Keratinocyte (primary cell): ENCODE measurements at places on chromosomes 3 and 15.

GRCh38 chr3:156181509-156181908 is 61.1 kb downstream of the KCNAB1 start:
- peak overlapping the region; percentile 44 for H3K27ac ChIP-seq
- no peaks in the 10 kb centered on the region for H3K27me3 ChIP-seq
- no peaks in the 10 kb centered on the region for H3K36me3 ChIP-seq
- no peak overlapping the region for H3K4me3 ChIP-seq

DNA sequence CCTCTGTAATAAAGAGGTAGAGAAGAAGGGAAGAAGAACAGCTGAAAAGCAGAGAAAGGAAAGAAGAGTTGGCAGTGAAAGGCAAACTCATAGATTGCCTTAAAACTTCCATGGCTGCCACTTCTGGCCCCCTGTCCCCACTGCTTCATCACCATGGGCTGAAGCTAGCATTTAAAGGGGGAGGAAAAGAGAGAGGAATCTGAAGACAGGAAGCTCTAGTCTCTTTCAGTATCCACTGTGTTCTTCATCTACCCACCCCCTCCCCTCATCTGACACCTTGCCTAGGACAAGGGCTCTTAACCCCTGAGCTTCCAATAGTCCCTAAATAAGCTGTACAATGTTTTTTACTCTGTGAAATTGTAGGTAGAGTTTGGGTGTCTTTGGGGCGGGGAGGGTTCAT is 60.6 kb downstream of the ALCAM start:
- no peak overlapping the region for H3K4me3 ChIP-seq
- DNase-seq: no peak
- no peak overlapping the region for H3K27ac ChIP-seq
- H3K4me1 ChIP-seq: no peaks in the 10 kb centered on the region
- no peaks in the 10 kb centered on the region for H3K27me3 ChIP-seq

DNA sequence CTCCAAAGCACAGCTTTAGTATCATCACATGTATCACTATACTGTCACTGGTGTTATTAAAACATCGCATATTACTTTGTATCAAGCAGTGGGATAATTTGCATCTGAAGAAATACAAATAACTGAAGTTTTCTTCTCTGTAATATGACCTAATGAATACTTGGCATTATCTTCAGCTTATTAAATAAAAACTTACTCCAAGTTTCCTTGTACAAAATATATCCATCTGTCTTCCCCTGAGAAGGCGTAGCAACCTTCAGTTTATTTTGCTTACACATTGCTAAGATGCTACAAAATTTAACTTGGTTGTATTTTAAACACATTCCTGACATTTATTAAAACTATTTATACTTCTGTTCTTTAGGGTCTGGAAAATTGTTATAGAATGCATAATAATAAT is 13.7 kb downstream of the FGF7 start:
- DNase-seq: no peak
- no peaks in the 10 kb centered on the region for H3K4me1 ChIP-seq
- H3K36me3 ChIP-seq: no peaks in the 10 kb centered on the region
- H3K4me3 ChIP-seq: no peak overlapping the region
- no peaks in the 10 kb centered on the region for H3K27me3 ChIP-seq
- H3K27ac ChIP-seq: no peak overlapping the region

DNA sequence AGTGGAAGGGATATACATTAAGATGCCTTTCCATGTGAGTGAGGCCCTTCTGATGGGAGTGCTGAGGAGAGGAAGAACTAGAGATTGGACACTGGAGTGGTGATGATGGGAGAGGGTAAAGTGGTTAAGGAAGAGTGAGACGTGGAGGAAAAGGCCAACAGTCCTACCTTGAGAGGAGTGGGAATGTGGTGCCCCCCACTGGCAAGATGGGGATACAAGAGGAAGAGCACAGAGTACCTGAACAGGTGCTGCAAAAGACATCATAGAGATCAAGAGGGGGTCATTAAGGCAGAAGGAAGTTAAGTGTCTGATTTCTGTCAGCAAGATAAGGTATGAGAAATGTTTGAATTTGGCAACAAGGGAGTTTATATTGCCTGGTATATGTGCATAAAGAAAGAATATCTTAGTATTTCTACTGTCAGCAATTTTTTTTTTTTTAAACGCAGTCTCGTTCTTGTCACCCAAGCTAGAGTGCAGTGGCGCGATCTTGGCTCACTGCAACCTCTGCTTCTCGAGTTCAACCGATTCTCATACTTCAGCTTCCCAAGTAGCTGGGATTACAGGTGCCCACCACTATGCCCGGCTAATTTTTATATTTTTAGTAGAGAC is 34.0 kb downstream of the ARIH2 start:
- no peak for DNase-seq
- H3K27ac ChIP-seq: no peak overlapping the region
- no peaks in the 10 kb centered on the region for H3K27me3 ChIP-seq
- no peaks in the 10 kb centered on the region for H3K36me3 ChIP-seq
- H3K4me3 ChIP-seq: no peak overlapping the region
- H3K4me1 ChIP-seq: no peaks in the 10 kb centered on the region

DNA sequence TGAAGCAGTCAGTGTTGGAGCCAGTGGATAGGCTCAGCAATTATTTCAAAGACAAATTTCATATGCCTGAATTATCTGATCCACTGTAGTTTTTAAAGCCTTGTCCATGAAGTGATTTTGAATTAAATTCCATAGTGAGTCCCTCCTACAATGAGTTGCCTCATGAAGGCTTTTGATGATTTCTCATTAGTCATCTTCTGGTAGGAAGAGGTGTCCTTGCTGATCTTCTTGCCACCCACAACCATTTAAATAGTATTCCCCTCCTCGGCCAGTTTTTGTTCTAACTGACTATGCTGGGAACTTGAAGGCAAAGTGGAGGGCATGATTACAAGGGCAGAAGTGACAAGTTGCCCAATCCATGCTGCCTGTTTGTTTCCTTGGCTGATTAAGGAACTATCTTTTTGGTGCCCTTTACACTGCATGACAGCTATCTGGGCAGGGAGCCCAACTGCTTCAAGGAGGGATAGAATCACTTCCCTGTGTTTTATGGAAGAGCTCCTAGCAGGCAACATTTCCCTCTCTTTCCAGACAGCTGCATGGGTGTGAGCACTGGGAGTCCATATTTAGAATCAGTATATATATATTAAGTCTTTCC is 617.5 kb downstream of the ZPLD1 start:
- H3K4me1 ChIP-seq: no peaks in the 10 kb centered on the region
- no peak overlapping the region for H3K4me3 ChIP-seq
- DNase-seq: no peak
- H3K36me3 ChIP-seq: no peaks in the 10 kb centered on the region
- no peaks in the 10 kb centered on the region for H3K27me3 ChIP-seq

GRCh38 chr3:186783731-186784515 is 546 bp downstream of the EIF4A2 start:
- peaks cover 46% of the 10 kb centered on the region for H3K36me3 ChIP-seq
- peak overlapping the region; percentile 100 for H3K27ac ChIP-seq
- DNase-seq: no peak

- H3K4me3 ChIP-seq: no peak overlapping the region
- H3K27ac ChIP-seq: no peak overlapping the region
- no peak for DNase-seq
- no peaks in the 10 kb centered on the region for H3K27me3 ChIP-seq
- H3K4me1 ChIP-seq: no peaks in the 10 kb centered on the region
Observed at GRCh38 chr3:98038286-98038685, 3.2 kb upstream of the GABRR3 start.

- H3K27me3 ChIP-seq: no peaks in the 10 kb centered on the region
- no peak for DNase-seq
- no peak overlapping the region for H3K27ac ChIP-seq
- H3K4me1 ChIP-seq: no peaks in the 10 kb centered on the region
Observed at GRCh38 chr3:24110051-24110450, 165.0 kb downstream of the NR1D2 start.

GRCh38 chr3:157073810-157074209 is 86.1 kb downstream of the CCNL1 start:
- H3K4me3 ChIP-seq: no peak overlapping the region
- no peaks in the 10 kb centered on the region for H3K27me3 ChIP-seq
- no peaks in the 10 kb centered on the region for H3K4me1 ChIP-seq
- H3K36me3 ChIP-seq: no peaks in the 10 kb centered on the region
- DNase-seq: no peak
- H3K27ac ChIP-seq: no peak overlapping the region

DNA sequence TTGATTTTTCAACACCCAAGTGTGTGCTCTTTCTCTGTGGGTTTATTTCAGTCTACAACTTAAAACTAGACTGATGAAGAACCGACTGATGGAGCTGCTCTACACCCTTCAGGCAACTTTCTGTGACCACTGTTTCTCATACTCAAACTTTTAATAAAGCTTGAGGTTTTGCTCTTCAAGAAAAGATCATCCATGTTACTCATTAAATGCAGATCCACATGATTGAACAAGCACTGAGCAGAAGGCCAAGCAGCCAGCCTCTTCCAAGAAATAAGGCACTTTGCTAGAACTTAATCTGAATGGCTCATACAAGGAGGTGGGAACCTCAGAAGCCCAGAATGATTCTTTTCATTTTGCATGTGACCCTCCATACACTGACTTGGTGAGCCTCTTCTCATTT is 8.7 kb downstream of the SLC27A2 start:
- no peak overlapping the region for H3K4me3 ChIP-seq
- no peak overlapping the region for H3K27ac ChIP-seq
- no peaks in the 10 kb centered on the region for H3K36me3 ChIP-seq

- no peak overlapping the region for H3K27ac ChIP-seq
- DNase-seq: no peak
- no peaks in the 10 kb centered on the region for H3K36me3 ChIP-seq
- H3K4me3 ChIP-seq: no peak overlapping the region
- no peaks in the 10 kb centered on the region for H3K4me1 ChIP-seq
Observed at GRCh38 chr3:2635511-2635910, 474.7 kb downstream of the IL5RA start.

- H3K27me3 ChIP-seq: no peaks in the 10 kb centered on the region
- H3K4me1 ChIP-seq: peaks cover 19% of the 10 kb centered on the region
- H3K27ac ChIP-seq: no peak overlapping the region
Observed at GRCh38 chr3:177606891-177607290, 409.6 kb upstream of the TBL1XR1 start.

GRCh38 chr3:18372786-18373405 is 52.2 kb downstream of the SATB1 start:
- H3K4me1 ChIP-seq: no peaks in the 10 kb centered on the region
- no peak for DNase-seq
- H3K27ac ChIP-seq: no peak overlapping the region
- H3K36me3 ChIP-seq: no peaks in the 10 kb centered on the region

GRCh38 chr3:114080201-114080600 is 23.7 kb downstream of the QTRT2 start:
- no peak overlapping the region for H3K4me3 ChIP-seq
- no peak overlapping the region for H3K27ac ChIP-seq
- no peaks in the 10 kb centered on the region for H3K27me3 ChIP-seq
- peaks cover 12% of the 10 kb centered on the region for H3K36me3 ChIP-seq
- no peak for DNase-seq
- no peaks in the 10 kb centered on the region for H3K4me1 ChIP-seq

GRCh38 chr3:37243820-37244748 is 69.7 kb upstream of the LRRFIP2 start:
- H3K36me3 ChIP-seq: no peaks in the 10 kb centered on the region
- DNase-seq: no peak
- peak overlapping the region; percentile 98 for H3K27ac ChIP-seq
- H3K4me3 ChIP-seq: peak overlapping the region; percentile 99

DNA sequence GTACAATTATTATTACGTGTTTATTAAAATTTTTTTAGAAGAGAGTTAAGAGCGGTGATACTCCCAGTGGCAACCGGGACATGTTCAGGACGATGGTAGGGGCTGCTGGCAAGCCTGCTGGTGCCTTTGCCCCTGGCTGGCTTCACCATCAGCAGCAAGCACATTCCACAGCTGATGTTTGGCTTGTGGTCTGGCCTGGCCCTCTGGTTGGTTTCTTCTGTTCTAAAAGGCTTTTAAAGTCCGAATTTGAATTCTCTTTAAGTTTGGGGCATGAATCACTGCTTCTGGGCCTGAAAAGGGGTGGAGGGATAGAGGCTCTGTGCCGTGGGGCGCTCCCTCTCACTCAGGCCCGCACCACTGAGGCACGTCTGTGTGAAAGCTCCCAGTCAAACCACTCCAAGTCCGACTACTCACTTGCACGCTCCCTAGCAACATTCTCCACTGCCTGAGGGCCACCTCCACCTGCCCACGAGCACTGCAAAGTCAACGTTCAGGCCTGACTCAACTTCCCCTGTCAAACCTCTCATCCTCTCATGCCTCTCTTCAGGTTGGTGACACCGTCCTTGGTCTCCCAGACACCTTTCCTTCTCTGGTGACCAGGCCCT is 10.1 kb downstream of the ITGA11 start:
- H3K4me1 ChIP-seq: no peaks in the 10 kb centered on the region
- H3K27me3 ChIP-seq: peaks cover 13% of the 10 kb centered on the region
- H3K27ac ChIP-seq: no peak overlapping the region
- no peak overlapping the region for H3K4me3 ChIP-seq
- H3K36me3 ChIP-seq: no peaks in the 10 kb centered on the region

- no peak overlapping the region for H3K27ac ChIP-seq
- no peak for DNase-seq
- no peaks in the 10 kb centered on the region for H3K27me3 ChIP-seq
- H3K36me3 ChIP-seq: no peaks in the 10 kb centered on the region
- no peak overlapping the region for H3K4me3 ChIP-seq
- H3K4me1 ChIP-seq: no peaks in the 10 kb centered on the region
Observed at GRCh38 chr3:135243616-135244015, 448.6 kb downstream of the EPHB1 start.

DNA sequence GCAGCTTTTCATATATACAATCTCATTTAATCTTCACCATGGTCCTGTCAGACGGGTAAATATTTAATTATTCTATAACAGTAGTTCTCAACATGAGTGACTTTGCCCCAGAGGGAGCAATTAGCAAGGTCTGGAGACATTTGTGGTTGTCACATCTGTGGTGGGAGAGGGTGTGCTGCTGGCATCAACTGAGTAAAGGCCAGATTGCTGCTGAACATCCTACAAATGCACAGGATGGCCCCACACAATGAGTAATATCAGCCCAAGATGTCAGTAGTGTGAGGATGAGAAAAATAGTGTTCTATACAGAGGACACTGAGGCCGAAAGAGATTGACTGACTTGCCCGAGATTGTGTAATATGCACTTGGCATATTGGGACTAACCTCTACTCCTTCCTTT is 156.0 kb downstream of the AGBL1 start:
- no peak for DNase-seq
- H3K27me3 ChIP-seq: no peaks in the 10 kb centered on the region
- H3K27ac ChIP-seq: no peak overlapping the region
- no peak overlapping the region for H3K4me3 ChIP-seq
- H3K4me1 ChIP-seq: peaks cover 4% of the 10 kb centered on the region

DNA sequence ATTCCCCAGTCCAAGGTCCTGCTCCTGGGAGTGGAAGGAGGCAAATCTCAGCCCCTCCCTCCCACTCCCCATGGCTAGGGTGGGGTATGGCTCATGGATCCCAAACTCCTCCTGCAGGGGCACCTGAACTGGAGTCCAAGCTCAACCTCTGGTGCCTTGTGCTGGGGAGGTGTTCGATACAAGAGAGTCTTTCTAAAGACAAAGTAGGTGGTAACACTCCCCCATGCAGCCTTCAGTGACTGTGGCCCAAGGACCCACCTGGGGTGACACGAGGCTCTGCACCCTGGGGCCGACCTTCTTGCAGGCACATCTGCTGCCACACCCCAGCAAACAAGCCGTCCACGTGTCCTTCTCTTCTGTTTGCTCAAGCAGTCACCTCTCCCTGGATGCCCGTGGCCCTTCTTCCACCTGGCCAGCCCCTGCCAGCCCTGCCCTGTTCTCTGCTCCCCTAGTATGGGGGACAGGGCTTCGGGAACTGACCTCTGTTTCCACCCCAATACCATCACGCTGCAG is 36.7 kb upstream of the SLC6A11 start:
- H3K27me3 ChIP-seq: no peaks in the 10 kb centered on the region
- no peaks in the 10 kb centered on the region for H3K36me3 ChIP-seq
- no peak overlapping the region for H3K27ac ChIP-seq
- no peak for DNase-seq

- no peaks in the 10 kb centered on the region for H3K4me1 ChIP-seq
- no peaks in the 10 kb centered on the region for H3K36me3 ChIP-seq
- H3K27ac ChIP-seq: no peak overlapping the region
- no peak overlapping the region for H3K4me3 ChIP-seq
Observed at GRCh38 chr3:64958199-64958843, 270.5 kb upstream of the ADAMTS9 start.
